ENCODE measurements at places on chromosomes 5 and 9.

- no peak for DNase-seq
Measured at GRCh38 chr9:87198716-87199115, 251.4 kb upstream of the GAS1 start.

DNA sequence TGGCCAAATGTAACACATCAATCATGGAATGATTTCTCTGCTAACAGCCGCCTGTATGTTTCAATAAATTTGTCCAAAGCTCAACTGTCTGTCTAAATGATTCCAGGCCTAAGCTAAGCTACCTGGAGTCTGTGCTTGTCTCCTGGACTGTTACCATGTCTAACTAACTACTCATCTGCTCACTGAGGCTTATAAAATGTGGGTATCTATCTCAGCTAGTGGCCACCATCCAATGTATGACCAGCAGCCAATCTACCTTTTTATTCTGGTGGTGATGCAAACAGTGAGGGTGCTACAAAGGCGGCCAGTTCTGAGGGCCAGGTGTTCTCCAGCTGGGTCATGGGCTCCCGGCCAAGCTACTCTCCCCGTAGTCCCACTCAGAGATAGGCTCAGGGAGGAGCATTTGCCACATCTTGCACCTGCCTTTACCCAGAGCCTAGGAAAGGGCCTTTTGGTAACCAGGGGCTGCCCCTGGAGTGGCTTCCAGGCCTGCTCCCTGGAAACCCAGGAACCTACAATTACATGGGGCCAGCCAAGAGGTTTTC, 59.1 kb downstream of the PFDN1 start:
- DNase-seq, result no peak

DNA sequence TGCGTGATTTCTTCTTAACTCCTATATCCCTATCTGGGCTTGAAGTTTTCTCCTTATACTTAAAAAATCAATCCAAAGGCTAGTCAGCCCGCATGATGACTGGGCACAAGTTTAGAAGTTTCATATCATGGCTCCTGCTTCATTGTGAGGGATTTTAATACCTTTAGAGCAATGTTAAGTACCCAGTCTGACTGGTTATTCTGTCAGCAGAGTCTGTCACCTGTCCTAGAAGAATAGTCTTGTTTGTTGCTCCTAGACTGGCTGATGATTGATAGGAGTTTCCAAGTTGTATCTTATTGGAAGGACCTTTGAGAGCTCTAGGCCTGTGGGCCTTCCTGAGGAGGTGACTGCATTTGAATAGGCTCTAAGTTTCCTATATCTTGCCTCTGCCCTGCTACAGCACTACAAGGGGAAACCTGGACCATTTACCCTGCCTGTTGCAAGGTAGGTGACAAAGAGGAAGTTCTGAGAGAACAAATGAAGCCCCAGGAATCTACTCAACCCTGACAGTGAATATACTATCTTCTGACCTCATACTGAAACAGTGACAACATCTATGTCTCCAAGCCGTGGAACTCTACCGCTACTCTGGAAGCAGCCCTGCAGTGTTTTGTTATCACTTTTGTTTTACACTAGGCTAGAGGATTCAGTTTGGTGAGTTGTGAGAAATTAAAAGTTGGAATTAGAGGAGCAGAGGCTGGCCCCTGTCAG, 66.5 kb downstream of the F2RL2 start:
- no peak for DNase-seq

DNA sequence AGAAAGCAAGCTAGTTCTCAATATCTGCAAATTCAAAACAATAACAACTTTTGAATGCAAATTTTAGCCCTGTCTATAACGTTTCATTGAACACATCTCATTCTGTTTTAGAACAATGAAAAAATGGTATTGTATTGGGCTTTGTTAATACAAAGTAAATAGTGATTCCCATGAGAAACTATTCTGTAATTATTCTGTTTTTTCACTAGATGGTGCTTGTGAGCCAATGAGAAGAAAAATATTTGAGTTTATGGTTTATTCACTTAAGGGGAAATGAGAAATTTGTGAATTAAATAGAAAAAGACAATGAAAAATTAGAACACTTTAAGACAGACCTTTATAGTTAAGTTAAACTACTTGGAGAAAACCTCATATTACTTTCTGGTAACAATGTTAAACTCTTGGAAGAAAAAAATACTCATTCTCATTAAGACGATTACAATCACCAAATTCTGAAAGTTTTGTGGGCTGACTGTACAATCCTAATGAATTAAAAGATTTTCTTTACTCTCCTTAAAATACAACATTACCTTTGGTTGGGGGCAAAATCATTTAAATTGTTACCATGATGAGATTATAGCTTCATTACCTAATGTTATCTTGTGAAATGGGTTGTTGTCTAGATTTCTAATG, 127.0 kb downstream of the NNT start:
- no peak for DNase-seq

DNA sequence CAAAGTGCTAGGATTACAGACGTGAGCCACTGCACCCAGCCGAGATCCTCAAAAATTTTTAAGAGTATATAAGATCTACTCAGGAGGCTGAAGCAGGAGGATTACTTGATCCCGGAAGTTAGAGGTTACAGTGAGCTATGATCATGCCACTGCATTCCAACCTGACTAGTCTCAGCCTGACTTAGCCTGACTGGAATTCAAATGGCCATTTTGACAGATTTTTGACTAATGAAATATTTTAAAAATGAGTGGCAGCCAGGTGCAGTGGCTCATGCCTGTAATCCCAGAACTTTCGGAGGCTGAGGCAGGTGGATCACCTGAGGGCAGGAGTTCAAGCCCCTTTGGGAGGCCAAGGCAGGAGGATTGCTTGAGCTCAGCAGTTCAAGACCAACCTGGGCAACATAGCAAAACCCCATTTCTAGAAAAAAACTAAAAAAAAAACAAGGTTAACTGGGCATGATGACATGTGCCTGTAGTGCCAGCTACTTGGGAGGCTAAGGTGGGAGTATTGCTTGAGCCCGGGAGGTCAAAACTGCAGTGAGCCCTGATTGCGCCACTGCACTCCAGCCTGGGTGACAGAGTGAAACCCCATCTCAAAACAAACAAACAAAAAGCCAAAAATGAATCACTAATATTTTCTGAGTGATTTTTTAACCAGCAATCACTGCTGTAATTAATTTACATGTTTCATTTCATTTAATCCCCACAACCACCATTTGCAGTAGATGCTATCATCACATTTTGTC, 16.6 kb downstream of the ATOX1 start:
- DNase-seq, result no peak

DNA sequence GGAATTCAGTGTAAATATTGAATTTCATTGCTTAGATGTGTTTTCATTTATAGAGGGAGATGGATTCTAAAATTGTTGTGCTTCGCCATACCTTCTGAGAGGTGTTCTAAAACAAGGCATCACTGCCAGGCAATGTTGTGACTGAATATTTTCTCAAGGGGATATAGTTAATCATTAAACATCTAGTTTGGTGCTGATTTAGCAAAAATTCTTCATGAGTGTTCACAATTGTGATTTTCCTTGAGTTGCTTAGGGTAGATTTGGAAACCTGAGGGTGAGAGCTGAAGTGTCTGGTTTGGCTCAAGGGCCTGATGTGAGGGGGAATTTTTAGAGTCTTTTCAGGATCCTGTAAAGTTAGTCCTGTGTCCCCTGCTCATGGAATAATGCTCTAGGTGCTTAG, 104.5 kb downstream of the MAT2B start:
- no peak for DNase-seq

GRCh38 chr5:132070460-132071337, 2.9 kb upstream of the CSF2 start:
- DNase-seq, result no peak

- DNase-seq, result no peak
Measured at GRCh38 chr9:32741706-32742105, 41.6 kb upstream of the TMEM215 start.

DNA sequence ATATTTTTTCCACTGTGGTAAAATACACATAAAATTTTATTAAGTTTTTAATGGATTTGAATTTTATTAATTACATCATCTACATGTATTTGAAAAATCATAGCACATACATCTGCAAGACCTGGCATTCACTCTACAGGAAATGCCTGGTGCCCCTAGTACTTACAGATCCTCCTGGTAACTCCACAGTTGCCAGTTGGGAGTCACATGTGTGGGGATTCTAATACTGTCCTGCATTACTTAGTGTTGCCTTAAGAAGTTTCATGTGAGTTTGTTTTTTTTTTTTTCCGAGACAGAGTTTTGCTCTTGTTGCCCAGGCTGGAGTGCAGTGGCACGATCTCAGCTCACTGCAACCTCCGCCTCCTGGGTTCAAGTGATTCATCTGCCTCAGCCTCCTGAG, 18.1 kb downstream of the KDM3B start:
- DNase-seq, result no peak

- no peak for DNase-seq
Measured at GRCh38 chr9:108445431-108446071, 410.2 kb downstream of the ACTL7B start.

- DNase-seq, result no peak
Measured at GRCh38 chr9:110214090-110214489, 6.1 kb upstream of the C9orf152 start.

GRCh38 chr5:140631036-140631417, 1.9 kb downstream of the CD14 start:
- no peak for DNase-seq

DNA sequence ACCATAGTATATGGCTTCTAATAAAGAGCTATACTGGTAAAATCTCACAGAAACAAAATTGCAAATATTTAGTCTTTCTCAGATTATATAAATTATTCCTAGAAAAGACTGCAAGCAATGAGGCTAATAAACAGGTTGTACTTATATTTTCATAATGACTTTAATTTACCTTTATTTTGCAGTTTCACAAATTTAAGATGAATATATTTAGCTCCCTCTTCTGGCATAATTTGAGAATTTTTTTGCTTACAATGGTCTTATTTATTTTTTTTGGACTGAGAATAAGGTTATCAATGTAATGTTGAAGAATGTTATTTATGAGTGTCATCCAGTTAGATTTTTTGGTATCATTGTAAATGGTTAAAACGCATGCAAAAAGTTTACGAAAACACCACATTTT, 56.7 kb downstream of the PIK3R1 start:
- DNase-seq, result no peak

- DNase-seq, result no peak
Measured at GRCh38 chr9:131062969-131063368, 33.4 kb upstream of the AIF1L start.

GRCh38 chr9:127916720-127917581, at the start of gene ST6GALNAC4:
Gene ST6GALNAC4, minus strand, starts transcription at chr9:127917041. Its CDS starts 622 bp downstream, at chr9:127916419.
- DNase-seq, result peak; percentile 96

- DNase-seq, result no peak
Measured at GRCh38 chr5:10599113-10599512, 35.2 kb downstream of the ANKRD33B start.

GRCh38 chr5:6611334-6612256, 21.2 kb downstream of the NSUN2 start:
- DNase-seq, result no peak

DNA sequence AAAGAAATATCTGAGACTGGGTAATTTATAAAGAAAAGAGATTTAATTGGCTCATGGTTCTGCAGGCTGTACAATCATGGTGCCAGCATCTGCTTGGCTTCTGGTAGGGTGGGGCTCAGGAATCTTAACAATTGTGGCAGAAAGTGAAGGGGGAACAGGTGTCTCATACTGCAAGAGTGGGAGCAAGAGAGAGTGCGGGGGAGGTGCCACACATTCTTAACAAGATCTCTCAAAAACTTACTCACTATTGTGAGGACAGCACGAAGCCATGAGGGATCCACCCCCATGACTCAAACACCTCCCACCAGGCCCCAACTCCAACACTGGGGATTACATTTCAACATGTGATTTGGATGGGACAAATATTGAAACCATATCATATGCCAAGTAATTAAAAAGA, 70.1 kb upstream of the PANK3 start:
- no peak for DNase-seq

DNA sequence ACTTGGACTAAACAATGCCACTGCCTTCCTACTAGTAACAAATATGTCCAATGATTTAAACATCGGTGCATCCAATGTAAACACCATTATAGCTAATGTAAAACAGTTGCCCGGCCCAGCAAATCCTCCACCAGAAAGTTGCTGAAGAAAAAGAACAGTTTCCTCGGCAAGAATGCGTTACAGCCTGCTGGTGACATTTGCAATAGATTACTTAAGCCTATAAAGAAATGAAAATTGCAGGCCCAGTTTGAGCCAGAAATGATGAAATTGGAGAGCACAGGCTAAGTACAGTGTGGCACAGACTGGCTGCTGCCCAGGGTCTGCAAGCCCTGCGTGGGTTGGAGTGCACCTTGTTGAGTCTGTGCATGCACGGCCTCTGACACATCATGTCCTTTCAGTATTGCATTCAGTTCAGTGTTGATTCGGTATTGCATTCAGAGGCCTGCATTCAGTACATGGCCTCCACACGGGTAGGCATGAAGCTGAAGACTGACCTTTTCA, 406.0 kb upstream of the KLF4 start:
- DNase-seq, result no peak

GRCh38 chr5:91177085-91177484, 206.0 kb downstream of the ARRDC3 start:
- no peak for DNase-seq

GRCh38 chr5:86866036-86866435, 248.3 kb downstream of the COX7C start:
- DNase-seq, result no peak

DNA sequence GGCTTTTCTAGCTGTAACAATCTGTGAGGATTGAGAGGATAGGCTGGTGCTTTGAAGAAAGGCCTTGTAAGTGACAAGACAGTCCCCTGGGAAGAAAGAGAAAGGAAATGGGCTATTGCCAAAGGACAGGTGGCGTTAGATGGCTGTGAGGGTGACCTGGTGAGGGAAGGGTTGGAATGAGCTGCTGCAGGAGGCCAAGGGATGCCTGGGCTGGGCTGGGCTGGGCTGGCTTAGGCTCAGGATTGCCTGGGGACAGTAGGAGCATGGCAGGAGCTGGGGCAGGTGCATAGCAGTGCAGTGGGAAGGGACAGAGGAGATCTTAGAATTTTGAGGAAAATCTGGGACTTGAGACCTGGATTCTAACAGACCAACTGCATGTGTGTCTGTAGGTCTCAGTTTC, 9.7 kb upstream of the MYOZ3 start:
- no peak for DNase-seq

DNA sequence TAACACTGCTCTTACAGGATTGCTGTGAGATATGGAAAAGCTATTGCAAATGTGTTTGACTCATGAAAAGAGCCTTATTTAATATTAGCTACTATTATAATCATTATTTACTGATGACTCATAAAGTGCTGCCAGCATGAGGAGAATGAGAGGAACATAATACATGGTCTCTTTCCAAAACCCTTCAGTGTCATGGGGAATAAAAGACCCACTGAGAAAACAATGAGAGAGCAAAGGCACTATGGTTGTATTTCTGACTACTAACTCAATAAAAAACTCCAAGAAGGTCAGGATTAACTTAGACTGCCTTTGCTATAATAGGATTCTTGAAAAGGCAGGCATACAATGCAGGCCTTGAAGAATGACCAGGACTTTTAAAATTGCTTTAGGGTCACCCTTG, 633.5 kb downstream of the DTWD2 start:
- DNase-seq, result no peak
